Stimulated activated naive CD8-positive, alpha-beta T cell treated with anti-CD3 and anti-CD28 coated beads, Interleukin-15, Interleukin-2, amounts not matched to agents 100 U/mL and 50 U/mL, for 24 hours (primary cell): ENCODE measurements at places on chromosomes 3 and 15.

- no peak for DNase-seq
Measured at GRCh38 chr3:31369637-31370379, 162.9 kb upstream of the STT3B start.

- no peak for DNase-seq
Measured at GRCh38 chr3:16795581-16795980, 89.2 kb upstream of the PLCL2 start.

- no peak for DNase-seq
Measured at GRCh38 chr3:62546266-62546665, 172.9 kb upstream of the FEZF2 start.

DNA sequence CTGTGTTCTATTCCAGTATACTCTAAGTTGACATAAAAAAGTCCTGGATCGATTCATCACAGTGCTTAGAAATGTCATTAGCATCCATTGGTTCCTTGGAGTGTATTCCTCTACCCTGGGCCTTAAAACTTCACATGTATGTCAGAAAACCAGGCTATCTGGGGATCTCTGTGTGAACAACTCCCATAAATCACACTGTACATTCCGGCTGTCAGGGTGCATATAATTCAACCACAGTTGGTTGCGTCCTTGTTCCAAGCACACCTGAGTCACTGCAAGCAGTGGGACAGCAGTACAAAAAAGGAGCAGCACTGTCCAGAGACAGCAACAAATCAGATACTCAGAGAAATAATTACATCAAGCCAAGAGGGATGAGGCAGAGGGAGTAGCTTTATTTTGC, 52.4 kb downstream of the PDZRN3 start:
- no peak for DNase-seq

DNA sequence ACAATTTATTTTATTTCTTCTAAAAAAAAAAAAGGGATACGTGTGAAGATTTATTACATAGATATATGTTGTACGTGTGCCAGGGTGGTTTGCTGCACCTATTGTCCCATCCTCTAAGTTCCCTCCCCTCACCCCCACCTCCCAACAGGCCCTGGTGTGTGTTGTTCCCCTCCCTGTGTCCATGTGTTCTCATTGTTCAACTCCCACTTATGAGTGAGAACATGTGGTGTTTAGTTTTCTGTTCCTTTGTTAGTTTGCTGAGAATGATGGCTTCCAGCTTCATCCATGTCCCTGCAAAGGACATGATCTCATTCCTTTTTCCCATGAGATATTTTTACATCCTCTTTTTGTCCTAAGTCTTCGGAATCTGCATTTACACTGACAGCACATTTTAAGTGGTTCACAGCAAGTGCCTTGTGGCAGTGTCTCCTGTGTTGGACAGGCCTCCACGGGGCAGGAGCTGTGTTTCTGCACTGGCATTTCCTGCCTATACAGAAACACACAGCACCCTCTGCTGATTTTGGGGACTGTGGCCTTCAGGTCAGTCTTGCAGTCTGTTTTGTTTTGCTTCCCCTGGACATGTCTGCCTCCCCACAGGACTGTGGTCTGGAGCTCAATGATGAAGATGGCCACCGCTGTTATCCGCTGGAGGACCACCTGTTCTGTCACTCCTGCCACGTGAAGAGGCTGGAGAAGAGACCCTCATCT, 12.7 kb upstream of the SACM1L start:
- peak; percentile 14 for DNase-seq

DNA sequence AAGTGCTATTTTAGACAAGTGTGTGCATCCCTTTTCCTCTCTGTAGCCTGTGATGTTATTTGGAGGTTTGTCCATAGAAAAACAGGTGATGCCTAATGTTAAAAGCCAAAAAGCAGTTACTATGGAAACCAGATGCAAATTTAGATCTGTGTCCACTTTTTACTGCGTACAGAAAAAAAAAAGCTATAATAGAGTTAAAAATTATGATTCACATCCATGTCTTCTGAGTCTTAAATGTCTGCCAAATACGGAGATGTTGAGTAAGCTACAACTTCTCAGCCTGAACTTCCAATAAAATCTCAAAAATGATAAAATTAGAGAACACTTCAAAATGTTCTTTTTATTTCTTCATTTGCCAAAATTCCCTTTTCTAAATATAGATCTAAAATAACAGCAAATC, 74.2 kb upstream of the GAP43 start:
- no peak for DNase-seq

DNA sequence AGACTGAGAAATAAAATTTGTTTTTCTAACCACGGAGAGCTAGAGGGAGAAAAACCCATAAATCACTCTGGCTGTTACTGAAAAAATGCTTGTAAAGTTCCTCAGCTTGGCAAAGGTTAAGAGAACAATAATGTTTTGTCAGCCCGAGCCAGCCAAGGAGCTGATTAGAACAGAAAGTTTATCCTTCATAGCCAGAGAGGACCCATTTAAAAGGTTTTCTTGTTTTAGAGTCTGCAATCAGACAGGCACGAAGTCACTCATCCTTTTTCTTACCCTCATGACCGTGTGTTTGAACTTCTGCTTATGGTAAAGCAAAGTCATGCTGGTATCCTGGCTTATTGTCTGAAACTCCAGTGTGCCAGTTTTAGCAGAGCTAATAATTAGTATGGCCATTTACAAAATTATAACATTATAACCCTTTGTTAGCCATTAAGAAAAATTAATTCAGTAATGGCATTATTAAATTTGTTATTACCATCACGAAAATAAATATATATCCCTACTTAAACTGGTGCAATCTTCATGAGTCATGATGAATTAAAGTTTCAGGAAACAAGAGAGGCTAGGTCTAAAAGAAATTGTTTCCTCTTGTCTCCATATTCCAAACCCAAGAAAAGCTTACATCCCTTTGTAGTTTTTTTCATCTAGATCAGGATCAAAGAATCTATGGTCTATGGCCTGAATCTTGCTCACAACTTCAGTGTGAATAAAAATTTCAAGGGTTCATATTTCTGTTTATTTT, 13.5 kb upstream of the STXBP5L start:
- no peak for DNase-seq

GRCh38 chr3:129015388-129016105, 14.4 kb downstream of the EFCC1 start:
- DNase-seq = peak; percentile 45

- DNase-seq = peak; percentile 52
Measured at GRCh38 chr3:194255252-194256039, 95.7 kb downstream of the CPN2 start.

- no peak for DNase-seq
Measured at GRCh38 chr3:127637546-127637945, 8.6 kb downstream of the PODXL2 start.

GRCh38 chr15:96316953-96317629, 13.4 kb upstream of the NR2F2 start:
- no peak for DNase-seq

GRCh38 chr3:7728566-7729519, 772.8 kb upstream of the LMCD1 start:
- DNase-seq = no peak
